ENCODE measurements at places on chromosomes 5 and 9.

DNA sequence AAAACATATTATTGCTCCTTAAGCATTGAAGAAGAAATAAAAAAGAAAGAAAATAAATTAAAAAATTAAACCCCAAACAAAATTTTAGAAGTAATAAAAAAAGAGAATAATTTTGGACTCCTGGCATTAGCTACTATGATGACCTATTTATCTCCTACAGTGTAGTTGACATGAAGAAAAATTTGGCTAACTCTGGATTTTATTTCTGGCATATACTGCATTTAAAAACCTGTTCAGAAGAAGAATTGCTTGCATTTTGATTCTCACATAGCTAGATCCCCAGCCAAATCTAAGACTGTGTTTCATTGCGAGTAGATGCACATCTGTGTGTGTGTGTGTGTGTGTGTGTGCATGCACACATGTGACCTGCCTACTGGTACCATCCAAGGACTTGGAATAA, 30.1 kb upstream of the GABRG2 start:
- DNase-seq = no peak

- DNase-seq = no peak
Observed at GRCh38 chr9:120259100-120259499, 320.9 kb downstream of the CDK5RAP2 start.

GRCh38 chr9:75132244-75132643, 43.9 kb downstream of the OSTF1 start:
- no peak for DNase-seq

- no peak for DNase-seq
Observed at GRCh38 chr5:167653645-167654106, 637.8 kb upstream of the WWC1 start.

DNA sequence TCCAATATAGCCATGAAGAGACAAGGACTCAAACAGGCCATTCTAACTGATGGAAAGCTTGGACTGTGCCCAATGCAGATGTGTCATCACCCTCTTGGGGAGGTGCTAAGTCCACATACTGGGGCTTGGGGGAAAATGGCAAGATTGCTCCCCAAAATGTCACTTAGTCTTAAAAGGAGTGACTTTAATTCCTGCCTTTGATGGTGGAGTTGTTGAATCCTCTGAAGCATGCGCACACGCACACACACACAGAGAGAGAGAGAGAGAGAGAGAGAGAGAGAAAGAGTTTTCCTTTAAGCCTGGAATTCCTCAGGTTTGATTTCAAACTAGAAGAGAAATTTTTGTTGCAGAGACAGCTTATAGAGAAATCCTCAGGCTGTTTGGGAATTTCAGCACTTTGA, 161.9 kb upstream of the GAS1 start:
- DNase-seq = no peak

GRCh38 chr5:78638423-78638822, 10.1 kb downstream of the LHFPL2 start:
- no peak for DNase-seq

GRCh38 chr9:124510650-124511425, 3.6 kb upstream of the NR5A1 start:
- no peak for DNase-seq

DNA sequence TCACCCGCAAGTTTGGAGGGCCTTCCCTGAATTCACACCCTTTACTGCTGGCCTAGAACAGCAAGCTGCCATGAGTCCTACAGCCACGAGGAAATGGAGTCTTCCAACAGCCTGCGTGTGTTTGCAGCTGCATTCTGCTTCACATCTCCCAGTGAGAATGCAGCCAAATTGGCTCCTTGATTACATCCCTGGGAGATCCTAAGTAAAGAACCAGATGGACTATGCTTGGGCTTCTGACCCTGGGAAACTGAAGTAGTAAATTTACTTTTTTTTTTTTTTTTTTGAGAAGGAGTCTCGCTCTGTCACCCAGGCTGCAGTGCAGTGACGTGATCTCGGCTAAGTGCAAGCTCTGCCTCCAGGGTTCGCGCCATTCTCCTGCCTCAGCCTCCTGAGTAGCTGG, 617.0 kb upstream of the CDH18 start:
- no peak for DNase-seq

DNA sequence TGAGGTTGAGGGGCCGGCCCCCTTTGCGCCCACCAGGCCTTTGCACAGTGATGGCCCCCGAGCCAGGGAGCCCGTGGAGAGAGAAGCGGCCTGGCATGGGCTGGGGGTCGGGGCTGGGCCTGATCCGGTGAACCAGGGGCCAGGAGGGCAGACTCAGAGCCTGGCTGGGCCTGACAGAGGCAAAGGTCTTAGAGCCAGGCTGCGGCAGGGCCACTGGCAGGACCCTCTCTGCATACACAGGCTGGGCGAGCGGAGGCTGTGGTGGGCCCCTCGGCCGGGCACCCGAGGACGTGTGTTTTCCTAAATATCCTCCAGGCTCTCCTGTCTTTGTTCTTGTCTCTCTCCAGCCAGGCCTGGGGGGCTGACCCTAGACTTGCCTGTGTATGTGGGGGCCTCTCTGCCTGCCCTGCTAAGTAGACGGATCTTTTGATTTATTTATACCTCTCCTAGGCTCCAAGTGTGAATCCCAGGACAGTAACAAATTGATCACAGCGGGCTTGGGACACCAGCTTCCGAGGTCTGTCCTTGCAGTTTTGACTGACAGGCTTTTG, 933 bp downstream of the NEK6 start:
- no peak for DNase-seq

- no peak for DNase-seq
Observed at GRCh38 chr9:107738789-107739188, 249.2 kb upstream of the KLF4 start.

GRCh38 chr9:71980266-71981190, 69.1 kb downstream of the C9orf85 start:
- no peak for DNase-seq

DNA sequence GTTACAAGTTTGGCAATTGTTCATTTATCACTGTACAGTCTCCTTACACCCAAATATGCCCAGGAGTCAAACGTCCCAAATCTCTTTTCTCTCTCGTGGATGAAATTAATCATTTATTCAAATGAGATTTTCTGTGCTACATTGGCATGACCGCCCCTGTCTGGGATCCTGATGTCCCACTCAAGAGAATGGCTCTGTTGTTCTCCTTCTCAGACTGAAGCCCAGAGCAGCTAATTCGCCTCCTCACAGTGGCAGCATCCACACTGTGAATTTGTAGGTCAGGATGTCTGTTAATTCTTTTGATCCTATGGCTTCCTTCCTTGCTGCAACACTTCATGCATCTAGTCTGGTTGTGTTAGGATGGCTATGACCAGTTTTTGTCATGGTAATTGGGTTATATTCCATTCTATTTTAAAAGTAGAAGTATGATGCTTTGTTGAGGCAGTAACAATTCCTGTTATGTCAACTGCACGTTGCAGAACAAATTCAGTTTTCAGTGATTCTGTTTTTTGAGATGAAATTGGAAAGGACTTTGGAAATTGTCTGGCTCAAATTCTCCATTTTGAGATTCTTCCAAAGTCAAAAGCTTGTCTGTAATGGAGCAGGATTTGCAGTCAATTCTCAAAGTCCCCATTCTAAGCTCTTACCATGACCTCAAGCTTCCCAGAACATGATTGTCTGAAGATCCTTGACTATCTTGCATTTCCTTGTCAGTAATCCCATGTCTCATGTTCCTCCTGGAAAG, 141.5 kb upstream of the GAS1 start:
- DNase-seq = no peak

- no peak for DNase-seq
Observed at GRCh38 chr5:130740047-130740569, 424.9 kb downstream of the HINT1 start.

DNA sequence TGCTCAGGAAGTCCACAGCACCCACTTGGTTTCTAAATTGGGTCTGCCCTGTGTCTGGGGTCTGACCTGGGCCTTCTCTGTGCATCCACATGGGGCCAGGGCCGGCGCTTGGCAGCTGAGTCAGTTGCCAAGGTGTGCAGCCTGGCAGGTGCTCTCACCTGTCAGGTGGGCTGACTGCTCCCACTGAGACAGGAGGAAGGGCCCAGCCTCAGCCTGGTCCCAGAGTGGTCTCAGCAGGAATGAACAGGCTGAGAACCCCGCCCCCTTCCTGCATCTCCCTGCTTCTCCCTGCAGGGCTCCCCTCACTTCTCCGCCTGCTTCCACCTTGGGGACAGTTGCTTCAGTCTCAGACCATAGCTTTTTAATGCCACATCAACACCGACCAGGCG, 60.5 kb downstream of the BARX1 start:
- no peak for DNase-seq

DNA sequence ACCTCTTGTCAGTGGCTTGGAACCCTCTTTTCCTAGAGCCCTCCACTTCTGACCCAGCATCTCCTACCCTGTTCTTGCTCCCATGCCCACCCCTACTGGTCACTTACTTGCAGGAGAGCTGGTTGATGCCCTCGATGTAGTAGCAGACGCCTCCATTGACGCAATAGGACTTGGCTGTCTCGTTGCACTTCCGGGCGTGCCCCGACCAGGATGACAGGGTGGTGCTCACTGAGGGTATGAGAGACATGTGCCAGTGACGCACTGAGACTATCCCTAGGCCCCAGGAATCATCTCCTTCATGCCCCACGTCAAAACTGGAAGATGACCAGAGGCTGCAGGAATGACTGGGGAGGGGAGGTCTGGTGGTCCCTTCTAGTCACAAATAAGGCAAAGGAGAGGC, 76.0 kb downstream of the PSD2 start:
- DNase-seq = no peak

Measured in NCI-H2081 (cell line).